ENCODE measurements at places on chromosomes 16 and 17.

DNA sequence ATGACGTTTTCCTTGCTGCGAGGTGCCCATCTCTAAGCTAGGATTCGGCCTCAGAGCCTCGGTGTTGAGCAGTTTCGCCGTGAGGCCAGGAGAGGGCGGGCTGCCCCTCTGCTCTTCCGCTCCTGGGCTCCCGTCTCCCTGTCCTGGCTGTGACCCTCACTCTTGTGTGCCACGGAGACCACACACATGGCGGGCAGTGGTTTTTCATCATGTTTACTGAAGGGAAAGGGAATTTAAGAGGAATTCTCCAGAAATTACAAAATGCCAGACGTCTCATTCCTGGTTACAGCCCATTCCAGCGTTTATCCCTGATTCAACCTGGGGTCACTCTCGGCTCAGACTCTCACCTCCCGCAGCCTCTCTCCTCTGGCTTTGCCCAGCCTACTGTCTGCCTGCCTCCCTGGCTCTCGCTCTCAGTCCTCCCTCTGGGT is 96.8 kb upstream of the ELAC2 start:
- peak; percentile 41 for DNase-seq

DNA sequence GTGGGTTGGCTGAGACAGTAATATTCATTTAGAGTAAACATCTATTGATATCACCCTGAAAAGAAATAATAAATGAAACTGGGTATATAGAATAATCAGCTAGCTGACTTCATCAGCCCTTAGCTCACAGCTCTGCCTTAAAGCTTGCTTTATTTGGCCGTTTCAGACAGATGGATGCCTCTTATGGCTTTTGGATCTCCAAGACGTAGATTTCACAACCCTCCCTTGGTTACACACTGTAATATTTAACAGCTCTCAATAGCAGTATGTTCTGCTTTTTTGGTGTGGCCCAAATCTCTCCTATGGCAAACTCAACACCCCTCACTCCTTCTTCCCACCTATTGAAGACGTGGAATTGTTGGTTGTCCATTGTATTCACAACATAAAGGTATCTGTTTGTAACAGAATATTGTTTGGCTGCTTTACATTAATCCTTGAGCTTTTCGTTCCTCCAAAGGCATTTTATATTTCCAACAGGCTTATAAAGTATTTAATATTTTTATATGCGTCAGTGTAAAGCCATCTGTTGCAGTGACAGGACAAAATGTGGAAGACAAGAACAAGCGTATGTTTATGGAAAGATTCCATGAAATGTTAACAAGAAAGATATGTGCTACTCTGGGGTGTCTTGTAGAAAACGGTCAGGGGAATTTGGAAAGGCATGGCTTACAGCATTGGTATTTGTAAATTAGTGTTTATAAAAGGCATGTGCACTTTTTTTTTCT is 837.0 kb upstream of the RBFOX1 start:
- DNase-seq = no peak

GRCh38 chr16:20611350-20611902 is 35.3 kb upstream of the ACSM2B start:
- no peak for DNase-seq

DNA sequence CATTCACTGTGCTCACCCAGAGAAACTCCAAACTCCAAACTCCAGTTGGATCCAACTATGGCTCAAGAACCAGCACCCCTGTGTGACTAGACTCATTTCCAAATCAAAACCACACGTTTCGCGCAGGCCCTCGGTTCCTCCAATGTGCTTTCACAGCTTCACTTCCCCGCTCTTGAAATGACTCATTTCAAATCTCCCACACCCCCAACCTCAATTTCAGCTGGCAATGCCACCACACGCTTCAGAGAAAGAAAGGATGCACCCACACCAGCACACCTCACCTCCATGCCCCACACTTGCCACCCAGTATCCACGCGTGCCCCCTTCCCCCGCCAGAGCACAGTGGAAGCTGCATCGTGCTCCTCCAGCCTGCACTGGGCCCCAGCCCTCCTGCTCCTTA is 9.0 kb downstream of the TMEM92 start:
- DNase-seq = no peak

- no peak for DNase-seq
Measured at GRCh38 chr17:40602445-40603443, 37.5 kb upstream of the CCR7 start.

Data from iPS DF 6.9 (cell line).